ENCODE measurements at places on chromosomes 12 and 14.

DNA sequence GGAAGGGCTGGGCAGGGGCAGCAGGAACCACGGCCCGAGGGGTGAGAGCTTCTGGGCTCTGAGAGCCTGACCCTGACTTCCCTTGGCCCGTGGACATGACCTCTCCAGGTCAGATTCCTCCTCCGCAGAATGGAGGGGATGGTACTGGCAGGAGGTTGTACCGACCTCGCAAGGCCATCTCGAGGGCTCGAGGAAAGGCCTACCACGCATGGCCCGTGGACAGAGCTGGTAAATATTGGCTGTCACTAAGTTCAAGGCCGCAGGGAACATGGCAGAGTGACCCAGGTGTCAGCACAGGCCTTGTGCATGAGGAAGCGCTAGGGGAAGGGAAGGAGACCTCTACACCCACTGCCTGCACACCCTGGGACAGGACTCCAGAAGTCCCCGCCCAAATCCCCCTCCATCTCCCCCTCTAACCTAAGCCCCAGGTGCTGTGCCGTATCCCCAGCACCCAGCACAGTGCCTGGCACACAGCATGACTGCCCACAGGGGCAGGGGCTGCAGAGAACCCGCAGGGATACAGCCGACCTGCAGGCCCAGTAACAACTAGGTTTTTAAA is 54.9 kb upstream of the PPP2R5C start:
- no peak for DNase-seq

- DNase-seq, result no peak
Measured at GRCh38 chr14:103626146-103626850, 2.7 kb upstream of the KLC1 start.

DNA sequence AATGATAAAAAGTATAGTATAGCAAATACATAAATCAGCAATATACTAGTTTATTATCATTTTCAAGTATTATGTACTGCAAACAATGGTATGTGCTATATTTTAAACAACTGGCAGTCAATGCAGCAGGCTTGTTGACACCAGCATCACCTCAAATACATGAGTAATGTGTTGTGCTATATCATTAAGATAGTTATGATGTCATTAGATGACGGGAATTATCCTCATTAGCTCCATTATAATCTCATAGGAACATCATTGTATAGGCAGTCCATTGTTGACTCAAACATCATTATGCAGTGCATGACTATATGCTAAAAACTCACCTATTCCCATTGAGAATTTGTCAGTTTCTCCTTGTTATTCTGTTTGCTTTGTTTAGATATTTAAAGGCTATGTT is 85.4 kb downstream of the PRKD1 start:
- no peak for DNase-seq

- DNase-seq, result no peak
Measured at GRCh38 chr12:132491138-132491663, 1.2 kb downstream of the FBRSL1 start.

DNA sequence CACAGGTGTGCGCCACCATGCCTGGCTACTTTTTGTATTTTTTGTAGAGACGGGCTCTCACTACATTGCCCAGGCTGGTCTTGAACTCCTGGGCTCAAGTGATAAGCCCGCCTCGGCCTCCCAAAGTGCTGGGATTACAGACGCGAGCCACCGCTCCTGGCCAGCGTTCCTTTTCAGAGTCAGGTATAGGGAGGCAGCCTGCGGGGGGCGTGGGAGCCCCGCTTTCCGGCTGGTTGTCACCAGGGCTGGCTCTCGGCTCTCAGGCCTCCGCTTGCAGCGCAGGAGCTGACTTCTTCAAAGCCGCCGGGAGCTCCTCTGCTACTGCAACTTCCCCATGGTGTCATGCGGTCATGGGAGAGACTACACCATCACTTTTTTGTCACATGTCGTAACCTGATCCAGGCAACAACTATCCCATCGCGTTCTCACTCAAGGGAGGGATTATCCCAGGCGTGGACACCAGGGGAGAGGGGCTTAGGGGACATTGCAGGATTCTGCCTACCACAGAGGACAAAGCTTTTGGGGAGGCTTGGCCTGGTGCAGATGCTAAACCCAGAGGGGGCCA is 129.4 kb downstream of the SCARB1 start:
- DNase-seq, result no peak

- DNase-seq, result no peak
Measured at GRCh38 chr14:85602345-85602744, 72.4 kb downstream of the FLRT2 start.
